ENCODE measurements at places on chromosomes 12 and 14.

- DNase-seq = no peak
Measured at GRCh38 chr12:70451528-70451927, 85.4 kb downstream of the KCNMB4 start.

DNA sequence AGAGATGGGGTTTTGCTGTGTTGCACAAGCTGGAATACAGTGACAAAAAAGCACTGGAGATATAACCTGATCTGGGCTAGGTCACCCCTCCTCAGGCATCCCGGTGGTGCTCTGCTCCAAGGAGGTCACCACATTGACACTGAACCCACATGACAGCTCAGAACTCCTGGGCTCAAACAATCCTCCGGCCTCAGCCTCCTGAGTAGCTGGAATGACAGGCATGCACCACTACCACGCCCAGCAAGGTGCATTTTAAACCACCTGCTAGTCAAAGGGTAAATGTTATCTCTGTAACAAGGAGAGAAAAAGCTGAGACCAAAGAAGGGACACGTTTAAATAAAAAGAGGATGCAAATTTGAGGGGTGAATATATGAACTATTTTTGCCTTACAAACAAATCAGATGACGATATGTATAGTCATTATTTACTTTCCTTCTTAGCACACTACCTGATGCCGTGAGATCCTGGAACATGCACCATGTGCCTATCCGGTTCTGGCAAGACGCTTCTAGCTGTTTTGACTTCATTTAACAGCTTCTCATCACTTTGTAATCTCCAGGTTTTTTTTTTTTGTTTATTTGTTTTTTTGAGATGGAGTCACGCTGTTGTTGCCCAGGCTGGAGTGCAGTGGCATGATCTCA, 135.1 kb downstream of the PPM1H start:
- no peak for DNase-seq

DNA sequence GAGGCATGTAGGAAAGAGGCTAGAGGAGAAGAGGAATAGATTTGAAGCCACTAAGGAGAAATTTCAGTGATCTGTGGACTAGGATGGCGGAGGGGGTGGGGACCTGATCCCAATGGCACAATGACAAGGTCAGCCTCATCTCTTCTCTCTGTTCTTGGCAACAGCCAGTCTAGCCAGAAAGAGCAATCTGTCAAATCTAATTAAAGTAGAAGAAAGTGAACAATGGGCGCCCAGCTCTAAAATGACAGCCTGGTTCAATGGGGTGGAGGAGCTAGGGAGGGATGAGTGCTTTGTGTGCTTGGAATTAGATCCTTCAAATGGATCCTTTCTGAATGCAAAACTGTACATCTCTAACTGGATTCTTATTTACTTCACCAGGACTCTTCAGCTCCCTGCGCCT, 37.2 kb upstream of the TUBA1C start:
- DNase-seq = no peak

DNA sequence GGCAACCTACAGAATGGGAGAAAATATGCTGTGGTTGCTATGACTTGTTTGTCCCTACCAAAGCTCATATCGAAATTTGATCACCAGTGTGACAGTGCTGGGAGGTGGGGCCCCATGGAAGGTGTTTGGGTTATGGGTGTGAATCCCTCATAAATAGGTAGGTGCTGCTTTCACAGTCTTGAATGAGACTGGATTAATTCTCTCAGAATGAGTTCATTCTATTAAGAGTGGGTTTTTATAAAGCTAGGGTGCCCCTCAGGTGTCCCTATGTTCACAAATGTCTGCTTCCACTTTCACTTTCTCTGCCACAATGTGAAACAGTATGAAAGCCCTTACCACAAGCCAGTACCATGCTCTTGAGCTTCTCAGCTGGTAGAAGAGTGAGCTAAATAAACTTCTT, 133.5 kb downstream of the CPNE8 start:
- no peak for DNase-seq

DNA sequence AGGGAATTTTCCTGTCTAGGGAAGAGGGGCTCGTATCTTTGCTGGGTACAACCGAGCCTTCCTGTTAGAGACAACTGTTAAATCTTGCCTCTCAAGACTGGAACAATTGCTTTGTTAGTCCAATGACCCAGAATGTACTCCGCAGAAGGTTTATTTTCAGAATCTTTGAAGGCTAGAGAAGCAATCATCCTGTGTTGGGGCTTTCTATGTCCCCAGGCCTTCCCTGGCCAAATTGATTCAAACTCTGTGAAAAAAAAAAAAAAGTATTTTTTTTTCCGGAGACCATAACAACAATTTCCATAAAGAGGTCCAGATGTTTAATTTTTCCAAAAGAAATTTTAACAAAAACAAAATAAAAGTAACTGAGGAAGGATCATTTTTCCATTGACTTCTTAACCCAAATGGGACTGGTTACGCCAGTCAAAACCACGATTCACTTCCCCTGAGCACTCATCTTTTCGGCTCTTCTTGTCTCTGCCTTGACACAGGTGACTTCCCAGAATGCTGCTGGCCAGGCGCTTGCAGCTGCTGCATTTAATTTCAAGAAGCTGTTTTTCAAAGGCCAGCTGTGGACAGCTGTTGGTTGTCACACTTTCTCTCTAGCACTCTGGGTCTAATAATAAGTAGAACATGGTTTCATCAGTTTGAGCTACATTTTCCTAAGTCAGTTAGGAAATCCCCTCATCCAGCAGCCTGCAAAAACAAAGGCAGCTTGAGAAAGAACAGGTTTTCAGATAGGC, 81.6 kb upstream of the MANSC4 start:
- no peak for DNase-seq

GRCh38 chr14:53951243-53951626, 5.4 kb downstream of the BMP4 start:
- no peak for DNase-seq

- no peak for DNase-seq
Measured at GRCh38 chr14:89435492-89435891, 18.5 kb upstream of the FOXN3 start.

DNA sequence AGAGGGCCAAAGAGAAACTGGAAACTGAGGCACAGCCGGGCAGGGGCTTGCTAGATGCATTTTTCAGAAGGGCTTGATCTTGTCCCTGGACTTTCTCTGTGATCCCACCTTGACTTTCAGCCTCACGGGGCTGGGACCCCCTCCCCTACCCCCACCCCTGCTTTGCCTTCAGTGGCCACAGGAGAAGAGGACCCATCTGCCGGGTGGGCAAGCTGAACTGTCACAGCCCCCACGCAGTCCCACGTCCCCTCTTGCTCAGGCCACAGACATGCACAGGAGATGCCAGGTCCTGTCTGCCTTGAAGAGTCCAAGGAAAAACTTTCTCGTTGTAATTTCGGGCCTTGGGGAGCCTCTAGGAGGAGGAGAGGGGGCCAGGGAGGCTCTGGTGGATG, 158.9 kb downstream of the KIF26A start:
- DNase-seq = no peak

- no peak for DNase-seq
Measured at GRCh38 chr14:61963926-61964325, 201.7 kb downstream of the SNAPC1 start.

- DNase-seq = no peak
Measured at GRCh38 chr14:105541218-105541875, 15.0 kb downstream of the TMEM121 start.

DNA sequence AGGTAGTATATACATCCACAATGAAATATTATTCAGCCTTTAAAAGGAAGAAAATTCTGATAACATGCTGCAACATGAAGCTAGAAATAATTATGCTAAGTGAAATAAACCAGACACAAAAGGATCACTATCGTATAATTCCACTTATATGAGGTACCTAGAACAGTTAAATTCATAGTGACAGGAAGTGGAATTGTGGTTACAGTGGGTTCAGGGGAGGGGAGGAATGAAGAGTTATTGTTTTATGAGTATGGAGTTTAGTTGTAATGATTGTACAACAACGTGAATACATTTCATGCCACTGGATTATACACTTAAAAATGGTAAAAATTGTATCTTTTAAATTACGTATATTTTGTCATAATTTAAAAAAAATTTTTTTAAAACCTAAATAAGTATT, 21.0 kb downstream of the EEA1 start:
- DNase-seq = no peak

DNA sequence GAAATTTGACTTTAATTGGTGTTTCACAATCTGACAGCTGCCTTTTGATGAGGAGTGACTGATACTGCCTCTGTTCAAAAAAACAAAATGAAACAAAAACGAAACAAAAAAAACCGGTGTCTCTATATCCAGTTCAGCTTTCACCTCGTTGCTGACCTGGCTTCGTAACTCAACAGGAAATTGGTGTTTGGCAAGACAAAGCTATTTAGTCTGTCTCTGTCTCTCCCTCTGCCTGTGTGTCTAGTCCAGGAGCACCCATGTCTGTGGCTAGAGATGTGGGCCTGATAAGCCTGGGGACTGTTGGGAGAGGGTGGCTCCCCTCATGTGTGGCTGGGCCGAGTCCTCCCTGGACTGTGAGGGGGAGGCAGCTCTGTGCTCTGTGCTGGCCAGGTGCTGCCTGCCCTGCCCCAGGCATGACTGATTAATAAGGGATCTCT, 11.3 kb downstream of the CACNA1C start:
- DNase-seq = no peak

GRCh38 chr12:87768501-87769287, 260.5 kb downstream of the C12orf50 start:
- no peak for DNase-seq

GRCh38 chr14:87133073-87133801, 859.7 kb downstream of the GALC start:
- DNase-seq = no peak

GRCh38 chr12:52524241-52524897, 4.2 kb upstream of the KRT5 start:
- DNase-seq = no peak

DNA sequence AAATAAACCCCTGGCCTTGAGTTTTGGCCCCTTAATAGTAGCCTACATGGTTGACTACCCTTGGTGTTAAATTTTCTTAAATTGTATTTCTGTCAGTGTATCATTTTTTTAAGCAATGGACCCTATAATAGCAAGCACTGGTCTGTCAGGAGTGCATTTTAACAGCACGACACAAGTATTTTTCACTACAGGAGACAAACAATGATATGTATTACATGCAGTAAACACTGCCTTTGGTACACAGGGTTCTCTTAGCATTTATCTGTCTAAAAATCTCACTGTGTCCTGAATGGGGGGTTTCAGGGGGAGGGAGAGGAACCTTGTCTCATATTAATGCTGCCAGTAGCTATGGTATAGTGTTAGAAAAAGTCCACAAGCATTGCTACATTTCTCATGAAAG, 18.4 kb downstream of the LMO3 start:
- DNase-seq = no peak

DNA sequence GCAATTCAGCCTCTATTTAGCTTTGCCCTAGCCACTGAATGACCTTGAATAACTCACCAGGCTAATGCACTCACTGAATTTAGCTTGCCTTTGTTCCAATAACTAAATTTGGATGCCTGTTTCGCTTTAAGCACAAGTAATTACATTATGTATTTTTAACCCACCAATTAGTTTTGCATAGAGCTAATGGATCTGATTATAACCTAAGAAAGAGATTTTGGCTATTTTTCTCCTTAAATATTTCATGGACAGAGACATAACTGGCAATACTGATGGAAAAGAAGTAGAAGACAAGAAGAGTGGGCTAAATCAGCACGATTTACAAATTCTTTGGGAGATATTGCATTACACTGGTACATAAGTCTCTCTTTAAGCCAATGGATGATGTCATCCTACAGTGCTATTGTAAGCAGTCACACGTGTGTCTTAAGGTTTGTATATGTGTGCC, 85.7 kb downstream of the AKAP6 start:
- DNase-seq = no peak

- no peak for DNase-seq
Measured at GRCh38 chr12:5171701-5172100, 128.0 kb downstream of the KCNA5 start.

DNA sequence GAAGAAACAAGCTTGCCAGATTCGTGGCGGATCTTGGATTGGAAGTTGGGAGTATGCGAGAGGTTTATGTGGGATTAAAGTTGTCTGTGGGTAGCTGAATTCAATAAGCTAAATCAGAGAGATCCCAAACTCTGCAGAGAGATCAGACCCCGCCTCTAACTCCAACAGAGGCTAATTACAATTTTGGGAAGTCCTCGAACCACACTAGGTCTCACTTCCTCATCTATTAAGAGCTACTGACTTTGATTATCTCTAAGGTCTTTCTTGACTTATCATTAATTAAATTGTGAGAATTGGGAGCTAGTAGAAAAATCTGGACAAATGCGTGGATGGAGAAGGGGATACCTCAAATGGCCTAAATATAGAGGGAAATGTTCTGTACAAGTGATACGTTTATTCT, 9.1 kb downstream of the NTF3 start:
- no peak for DNase-seq

DNA sequence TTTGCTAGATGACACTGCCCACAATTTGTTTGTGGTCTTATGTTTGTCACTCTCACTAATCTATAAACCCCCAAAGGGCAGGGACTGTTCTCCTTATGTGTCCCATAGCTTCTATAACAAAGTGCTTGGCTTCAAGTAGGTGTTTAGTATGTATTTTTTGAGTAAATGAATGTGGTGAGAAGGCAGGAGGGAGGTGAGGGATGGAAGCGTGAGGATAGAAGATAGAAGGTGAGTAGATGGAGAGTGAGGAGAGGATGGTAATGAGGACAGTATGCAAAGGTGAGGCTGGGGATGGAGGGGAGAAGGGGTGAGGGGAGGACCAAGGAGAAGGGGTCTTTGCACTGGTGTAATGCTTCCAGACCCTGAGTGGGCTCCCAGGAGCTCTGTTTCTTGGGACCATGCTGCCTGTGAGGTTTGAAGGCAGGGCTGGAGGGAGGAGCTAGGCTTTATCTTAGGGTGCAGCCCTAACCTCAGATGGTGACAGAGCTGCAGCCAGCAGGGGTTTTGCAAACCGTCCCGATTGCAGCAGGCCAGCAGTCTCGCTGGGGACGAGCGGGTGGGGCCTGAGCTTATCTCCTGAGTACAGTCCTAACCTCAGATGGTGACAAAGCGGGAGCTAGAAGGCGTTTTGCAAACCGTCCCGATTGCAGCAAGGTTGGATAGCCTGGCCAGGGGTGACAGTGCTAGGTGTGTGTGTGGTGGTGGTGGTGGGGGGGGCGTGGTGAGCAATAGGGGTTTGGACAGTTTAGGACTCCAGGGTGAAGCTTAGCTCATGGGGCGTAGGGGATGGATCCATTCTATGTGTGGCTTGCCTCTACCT, 6.5 kb downstream of the CEBPE start:
- no peak for DNase-seq

GRCh38 chr12:104171785-104172569, 34.0 kb upstream of the NFYB start:
- no peak for DNase-seq

- DNase-seq = no peak
Measured at GRCh38 chr12:52699373-52699772, 4.0 kb downstream of the KRT77 start.

- no peak for DNase-seq
Measured at GRCh38 chr14:91647856-91648255, 84.0 kb downstream of the CATSPERB start.

DNA sequence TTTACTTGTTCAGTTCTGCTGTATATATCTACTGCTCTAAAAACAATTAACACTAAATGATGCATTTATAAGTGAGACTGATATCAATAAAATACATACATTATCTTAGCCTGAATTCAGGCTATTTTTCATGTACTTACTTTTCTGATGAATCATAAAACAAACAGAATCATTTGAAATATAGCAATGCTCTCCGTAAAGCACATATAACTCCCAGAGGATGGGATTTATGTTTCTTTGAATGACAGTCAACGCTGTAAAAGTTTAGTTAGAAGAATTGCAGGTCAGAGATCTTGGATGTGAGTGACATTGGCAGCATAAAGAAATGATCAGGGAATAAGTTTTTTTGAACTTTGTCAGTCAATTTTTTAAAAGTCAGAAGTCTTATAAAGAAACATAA, 740.2 kb upstream of the NOVA1 start:
- no peak for DNase-seq
